ENCODE measurements at places on chromosomes 2 and 18.
A peak's percentile ranks its signal among the peaks of the same experiment; 100 is the strongest.

DNA sequence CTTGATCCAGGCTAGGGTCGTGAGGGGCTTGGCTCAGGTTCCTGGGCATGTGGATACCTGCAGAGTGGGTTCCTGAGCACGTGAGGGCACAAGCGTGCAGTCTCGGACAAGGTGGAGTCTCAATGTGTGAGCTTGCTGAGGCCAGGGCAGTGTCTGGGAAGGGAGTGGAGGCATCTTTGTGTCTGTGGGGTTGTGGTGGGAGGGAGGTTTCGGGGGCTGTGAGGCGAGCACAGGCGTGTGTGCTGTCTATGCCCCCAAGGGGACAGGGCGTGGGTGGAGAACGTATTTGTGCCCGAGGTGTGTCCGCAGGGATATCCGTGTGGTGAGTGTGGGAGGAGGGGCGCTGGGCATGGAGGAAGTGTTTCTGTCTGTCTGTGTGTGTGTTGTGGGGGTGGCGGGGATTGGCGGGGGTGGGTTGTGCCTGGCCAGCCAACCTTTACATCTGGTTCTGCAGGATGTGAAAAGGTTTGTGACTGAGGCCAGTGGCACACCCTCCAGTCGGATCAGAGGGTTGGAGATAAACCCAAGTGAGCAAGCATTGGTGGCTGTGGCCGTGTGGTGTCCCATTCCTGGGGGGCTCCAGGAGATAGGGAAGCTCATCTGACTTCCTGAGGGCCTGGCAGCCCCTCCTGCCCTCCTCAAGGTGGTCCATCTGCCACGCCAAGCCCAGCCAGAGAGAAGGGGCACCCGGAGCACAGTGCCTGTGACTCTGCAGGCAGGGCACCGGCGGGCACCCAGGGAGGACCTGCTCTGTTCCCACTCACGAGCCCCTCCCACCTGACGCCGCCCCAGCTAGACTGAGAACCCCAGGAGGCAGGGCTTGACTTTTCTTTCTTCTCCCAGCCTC is 57.1 kb downstream of the ZFP36L2 start:
- DNase-seq = no peak

DNA sequence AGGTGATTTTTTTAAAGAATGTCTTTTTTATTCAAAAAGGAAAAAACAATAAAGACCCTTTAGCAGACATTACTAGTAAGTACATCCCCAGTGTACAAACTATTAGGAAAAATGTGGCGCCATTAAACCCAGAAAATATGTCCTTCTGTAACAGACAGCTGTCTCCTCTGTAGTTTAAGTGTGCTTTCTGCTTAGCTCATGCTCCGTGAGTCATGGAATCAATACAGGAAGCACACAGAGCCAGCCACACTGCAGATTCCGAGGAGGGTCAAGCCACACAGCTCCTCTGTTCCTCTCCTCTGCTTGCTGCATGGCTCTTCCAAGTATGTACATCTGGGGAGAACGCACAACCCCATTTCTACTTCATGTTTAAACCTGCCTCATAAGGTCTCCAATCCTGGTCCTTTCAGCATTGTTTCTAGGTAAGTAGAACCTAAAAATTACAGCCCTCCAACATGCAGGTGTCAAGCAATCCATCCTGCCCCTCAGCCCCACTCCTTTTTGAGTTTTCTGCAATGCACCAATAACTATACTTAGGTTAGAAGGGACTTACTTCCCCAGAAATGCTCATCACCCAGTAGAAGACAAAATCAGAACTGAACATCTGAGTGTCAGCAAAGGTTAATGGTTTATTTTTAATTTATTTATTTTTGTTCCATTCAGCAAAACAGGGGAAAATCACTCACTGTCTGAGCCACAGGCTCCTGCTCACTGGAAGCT is 37.5 kb downstream of the ACVR1 start:
- DNase-seq = peak; percentile 72

- no peak for DNase-seq
These were observed 46.3 kb downstream of the PLEKHB2 start for GRCh38 chr2:131151398-131151797.

DNA sequence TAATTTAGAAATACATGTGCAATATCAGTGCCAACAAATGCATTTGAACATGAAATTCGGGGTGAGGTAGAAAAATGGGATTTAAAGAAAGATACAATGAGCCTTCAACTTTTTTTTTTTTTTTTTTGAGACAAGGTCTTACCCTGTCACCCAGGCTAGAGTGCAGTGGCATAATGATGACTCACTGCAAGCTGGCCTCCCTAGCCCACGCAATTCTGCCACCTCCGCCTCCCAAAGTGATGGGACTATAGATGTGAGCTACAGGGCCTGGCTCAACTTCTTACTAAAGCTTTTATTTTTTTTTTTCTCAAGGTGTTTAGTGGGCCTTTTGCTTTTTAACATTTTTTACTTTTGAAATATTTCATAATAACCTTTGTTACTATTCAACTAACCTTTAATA is 365.6 kb downstream of the LRRTM4 start:
- DNase-seq = no peak
